ENCODE measurements at places on chromosomes 7 and 10.

GRCh38 chr7:83313931-83314330 lies 151.2 kb upstream of the PCLO start:
- no peak for DNase-seq

DNA sequence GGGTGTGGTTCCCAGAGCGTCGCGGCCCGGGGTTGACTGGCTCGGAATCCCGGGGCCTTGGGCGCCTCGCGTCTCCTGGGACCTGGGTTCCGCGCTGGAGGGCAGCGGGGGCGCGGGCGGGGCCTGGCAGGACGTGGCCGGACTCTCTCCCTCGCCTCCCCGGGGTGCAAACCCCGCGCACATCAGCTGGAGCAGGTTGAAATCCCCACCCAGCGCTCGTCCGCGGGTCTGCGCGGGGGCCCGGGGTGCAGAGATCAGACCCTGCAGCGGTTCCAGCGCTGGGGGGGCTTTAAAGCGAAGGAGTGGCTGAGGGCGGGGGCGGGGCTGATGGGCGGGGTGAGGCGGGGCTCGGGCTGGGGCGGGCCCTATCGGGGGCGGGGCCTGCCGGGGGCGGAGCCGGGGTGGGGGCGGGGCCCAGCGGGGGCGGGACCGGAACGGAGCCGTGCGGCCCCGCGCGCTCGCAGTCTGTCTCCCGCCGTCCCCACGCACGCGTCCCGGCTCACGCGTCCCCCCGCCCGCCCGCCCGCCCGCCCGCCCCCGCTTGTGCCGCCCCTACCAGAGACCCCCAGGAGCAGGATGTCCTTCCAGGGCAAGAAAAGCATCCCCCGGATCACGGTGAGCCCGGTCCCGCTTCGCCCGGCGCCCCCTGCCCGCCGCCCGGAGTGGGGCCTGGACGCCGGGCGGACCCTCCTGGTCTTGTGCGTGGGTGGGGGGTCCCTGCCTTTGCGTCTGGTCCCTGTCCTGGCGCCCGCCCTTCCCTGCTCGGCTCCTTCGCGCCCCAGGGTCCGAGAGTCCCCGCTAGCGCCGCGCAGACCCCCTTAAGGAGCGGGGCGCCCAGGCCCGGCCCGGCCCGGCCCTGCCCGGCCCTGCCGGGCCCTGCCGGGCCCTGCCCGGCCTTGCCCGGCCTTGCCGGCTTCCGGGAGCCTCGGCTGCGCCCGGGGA lies at the start of gene DPYSL4:
Gene DPYSL4 (plus strand): TSS at position 461 of the 942 bp plus-strand sequence. CDS start 116 bp downstream, at position 577.
- DNase-seq, result no peak

DNA sequence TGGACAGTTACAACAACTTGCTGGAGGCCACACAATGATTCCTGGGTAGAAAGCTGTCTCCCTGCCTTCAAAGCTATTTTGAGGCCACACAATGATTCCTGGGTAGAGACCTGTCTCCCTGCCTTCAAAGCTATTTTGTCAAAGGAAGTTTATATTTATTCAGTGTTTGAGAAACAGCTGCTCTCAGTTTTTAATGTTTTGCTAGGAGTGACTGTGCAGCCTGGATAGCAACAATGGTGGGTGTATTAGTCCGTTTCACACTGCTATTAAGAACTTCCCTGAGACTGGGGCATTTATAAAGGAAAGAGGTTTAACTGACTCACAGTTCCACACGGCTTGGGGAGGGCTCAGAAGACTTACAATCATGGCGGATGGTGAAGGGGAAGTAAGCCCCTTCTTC lies 3.9 kb upstream of the SGPL1 start:
- DNase-seq, result no peak

GRCh38 chr7:106858618-106859532 lies 6.2 kb upstream of the PIK3CG start:
- DNase-seq, result peak; percentile 7

DNA sequence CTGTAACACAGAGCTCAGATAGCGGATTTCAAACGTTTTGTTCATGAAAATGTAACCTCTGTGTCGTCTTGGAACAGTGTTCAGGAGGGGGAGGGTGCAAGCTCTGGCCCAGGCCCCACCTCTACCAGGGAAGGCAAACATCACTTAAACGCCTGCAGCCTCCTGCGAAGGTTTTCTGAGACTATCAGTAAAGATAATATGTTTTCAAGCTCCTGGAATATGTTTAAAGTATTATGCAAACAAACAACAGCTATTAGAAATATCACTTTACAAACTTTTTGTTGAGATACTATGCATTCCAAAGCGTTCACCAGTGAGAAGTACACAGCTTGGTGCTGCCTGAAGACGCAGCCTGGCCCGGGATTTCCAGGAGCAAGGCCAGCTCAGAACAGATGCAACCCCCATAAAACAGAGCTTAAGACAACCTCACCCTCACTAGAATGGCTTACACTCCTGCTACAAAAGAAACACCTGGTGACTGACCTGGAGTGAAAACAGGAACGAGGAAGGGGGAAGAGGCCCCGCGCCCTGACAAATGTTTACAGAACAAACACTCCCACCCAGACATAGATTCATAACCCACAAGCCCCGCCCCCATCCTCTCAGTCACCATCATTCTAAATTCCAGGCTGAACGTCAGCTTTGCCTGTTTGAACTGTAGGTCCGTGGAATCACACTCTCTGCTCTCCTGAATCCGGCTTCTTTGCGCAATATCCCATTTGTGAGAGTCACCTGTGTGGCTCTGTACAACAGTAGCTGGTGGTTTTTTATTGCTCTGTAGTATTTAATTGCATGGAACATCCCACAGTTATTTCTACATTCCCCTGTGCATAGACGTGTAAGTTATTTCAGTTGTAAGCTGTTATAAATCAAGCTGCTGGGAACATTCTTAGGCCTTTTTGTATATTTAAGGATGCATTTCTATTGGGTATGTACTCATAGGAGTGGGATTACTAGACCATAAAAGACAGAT lies 155.0 kb downstream of the PTPRN2 start:
- peak; percentile 77 for DNase-seq

- DNase-seq, result no peak
These were observed 15.4 kb upstream of the UCN3 start for GRCh38 chr10:5349362-5349761.

DNA sequence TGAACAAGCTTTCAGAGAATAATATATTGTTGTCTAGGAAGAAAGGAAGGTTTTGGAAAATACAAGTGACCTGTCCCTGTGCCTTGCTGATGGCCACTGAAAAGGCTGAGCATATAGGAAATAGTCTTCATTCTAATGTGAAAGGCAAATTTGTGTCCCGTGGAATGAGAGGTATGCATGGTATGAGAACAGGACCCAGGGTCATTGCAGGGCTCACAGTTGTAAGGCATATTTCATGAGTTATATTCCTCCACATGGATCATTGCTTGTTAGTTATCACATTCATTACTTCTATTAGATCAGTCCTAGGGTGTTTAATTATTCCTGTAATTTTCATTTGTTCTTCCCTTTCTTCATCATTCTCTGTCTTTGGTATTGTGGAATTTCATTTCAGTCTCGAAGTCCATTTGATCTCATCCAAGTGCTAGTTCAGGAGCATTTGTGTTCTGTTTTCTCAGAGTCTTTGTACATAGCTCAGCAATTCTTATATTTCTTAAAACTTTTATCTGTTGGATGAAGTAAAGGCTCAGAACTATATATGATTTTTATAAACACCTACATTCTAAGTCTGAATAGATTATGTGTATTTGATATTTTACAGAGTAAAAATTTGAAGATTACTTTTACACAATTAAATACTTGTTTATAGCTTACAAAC lies 39.4 kb upstream of the ARHGAP21 start:
- no peak for DNase-seq

DNA sequence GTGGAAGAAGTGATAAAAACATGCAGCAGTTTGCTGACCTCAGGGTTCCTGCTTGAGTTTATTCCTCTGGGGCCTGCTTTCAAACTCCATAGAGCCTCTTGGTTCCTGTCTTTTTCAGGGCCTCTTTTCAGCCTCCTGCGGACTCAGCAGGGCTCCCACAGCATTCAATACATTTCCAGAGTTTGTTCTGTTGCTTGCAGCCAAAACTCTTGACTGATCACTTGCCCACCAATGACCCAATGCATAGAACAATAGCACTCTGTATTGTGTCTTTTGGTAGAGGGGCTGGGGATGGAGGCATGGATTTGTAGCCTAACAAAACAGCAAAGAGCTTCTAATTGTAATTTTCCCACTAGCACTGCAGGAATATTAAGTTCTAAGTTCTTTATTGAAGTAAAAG lies 50.8 kb upstream of the CREB5 start:
- no peak for DNase-seq

DNA sequence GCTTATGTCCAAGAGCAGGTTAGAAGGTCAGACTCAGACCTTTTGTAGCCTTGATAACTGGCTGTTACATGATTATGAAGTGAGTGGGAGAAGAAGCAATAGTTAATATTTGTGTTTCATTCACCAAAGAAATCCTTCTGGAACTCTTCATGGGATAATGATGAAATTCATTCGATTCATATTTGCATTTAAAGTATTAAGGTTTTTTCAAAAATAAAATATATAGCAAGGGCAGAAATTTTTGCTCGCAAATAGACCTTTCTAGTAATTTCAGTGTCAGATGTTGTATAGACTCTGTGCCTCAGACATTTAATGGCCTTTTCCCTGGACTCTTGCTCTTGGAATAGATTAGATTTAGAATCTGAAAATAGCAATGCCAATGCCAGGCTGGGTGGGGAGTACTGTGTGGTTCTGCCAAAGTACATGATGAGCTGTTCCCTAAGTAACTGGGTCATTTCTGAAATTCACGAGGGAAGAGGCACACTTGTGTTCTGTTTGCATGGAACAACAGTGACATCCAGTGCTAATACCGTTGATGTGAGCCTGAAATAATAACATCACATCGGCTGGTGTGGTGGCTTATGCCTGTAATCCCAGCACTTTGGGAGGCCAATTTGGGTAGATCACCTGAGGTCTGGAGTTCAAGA lies 119.2 kb downstream of the MBL2 start:
- no peak for DNase-seq

- peak; percentile 78 for DNase-seq
These were observed 16.4 kb downstream of the ARL4A start for GRCh38 chr7:12703881-12704280.

- DNase-seq, result no peak
These were observed 955.6 kb downstream of the GATA3 start for GRCh38 chr10:9010093-9010492.

DNA sequence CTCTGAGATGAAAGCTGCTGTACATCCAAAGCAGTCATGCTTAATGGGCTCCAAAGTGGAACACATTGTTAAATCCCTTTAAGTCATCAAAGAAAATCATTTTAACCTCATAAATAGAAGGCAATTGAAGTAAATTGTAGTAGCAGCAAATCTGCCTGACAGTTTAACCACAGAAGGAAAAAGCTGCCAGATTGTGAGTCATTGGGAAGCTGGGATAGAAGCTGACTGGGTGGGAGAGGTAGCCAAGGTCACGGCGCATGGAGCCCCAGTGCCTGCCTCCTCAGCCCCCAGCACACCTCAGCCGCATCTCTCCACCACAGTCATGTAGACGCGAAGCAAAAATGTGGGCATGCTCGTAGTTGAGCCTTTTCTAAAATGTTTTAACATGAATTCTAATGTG lies 44.0 kb downstream of the TARP start:
- DNase-seq, result peak; percentile 71

GRCh38 chr10:3292636-3293035 lies 120.1 kb upstream of the PITRM1 start:
- peak; percentile 70 for DNase-seq

DNA sequence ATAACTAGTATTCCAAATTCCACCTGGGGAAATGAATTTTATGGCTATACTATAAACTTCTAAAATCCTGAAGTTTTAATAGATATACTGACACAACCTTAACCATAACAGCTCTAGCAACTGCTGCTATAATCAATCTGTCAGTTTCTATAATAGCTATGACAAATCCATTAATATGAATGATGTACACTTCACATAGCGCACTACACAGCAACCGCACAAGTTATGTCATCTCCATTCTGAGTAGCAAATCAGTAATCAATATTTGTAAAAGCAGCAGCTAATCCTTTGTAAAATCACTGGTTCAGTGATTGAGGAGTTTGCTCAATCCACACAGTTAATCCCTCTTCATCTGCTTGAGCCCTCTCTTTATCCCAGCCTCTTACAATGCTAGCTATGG lies 105.3 kb downstream of the SKAP2 start:
- DNase-seq, result no peak

DNA sequence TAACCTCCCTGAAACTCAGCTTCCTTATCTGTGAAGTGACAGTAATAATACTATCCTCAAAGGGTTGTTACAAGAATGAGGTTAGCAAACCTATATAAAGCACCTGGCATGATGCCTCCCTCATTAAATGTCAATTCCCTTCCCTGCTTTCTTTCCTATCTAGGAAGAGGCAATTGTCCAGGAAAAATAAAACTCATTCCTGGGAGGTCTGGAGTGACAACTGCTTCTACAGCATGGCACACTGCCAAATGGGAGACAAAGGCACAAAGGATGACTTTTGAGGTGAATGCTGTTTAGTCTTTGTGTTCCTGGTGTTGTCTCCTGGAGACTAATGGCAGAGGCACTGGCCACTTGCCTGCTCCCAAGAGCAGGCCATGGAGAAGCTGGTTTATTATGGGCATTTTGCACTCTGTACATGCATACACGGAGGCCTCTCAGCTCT lies 32.2 kb upstream of the PDE1C start:
- DNase-seq, result no peak

- no peak for DNase-seq
These were observed at the start of gene PRPS1L1 for GRCh38 chr7:18027628-18028027. Gene PRPS1L1, minus strand, starts transcription at chr7:18027846.

- DNase-seq, result no peak
These were observed 739 bp downstream of the MYPN start for GRCh38 chr10:68110027-68110426.

DNA sequence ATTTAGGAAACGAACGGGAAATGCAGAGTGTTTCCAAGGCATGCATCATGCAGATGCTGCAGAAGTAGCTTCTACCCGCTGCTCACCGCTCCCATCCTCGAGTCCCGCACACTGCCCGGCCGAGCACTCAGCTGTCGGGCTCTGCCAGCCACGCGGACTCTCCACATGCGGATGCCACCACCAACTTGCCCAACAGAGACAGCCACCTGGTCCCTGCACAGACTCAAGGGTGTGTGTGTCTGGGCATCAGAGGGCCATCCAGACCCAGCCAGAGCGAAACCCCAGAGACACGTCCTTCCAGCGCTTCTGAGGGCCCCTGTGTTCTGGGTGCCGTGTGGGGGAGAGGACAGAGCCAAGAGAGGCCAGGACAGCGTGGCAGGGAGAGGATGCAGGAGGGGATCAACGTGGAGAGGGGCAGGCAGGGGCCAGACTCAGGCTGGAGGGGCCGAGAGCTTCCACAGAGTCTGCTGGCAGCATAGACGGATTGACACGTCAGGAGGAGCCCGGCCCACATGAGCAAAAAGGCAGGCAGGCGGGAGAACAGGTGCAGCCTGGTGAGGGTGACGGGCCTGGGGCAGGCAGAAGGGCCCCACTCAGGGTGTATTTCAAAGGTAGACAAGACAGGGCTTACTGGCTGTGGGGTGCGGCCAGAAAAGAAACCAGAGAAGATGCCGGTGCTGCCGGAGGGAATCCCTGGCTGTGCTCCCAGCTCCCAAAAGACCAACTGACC lies 18.3 kb downstream of the GPER1 start:
- DNase-seq, result no peak

GRCh38 chr10:15558136-15558535 lies 161.6 kb downstream of the ITGA8 start:
- DNase-seq, result peak; percentile 80

DNA sequence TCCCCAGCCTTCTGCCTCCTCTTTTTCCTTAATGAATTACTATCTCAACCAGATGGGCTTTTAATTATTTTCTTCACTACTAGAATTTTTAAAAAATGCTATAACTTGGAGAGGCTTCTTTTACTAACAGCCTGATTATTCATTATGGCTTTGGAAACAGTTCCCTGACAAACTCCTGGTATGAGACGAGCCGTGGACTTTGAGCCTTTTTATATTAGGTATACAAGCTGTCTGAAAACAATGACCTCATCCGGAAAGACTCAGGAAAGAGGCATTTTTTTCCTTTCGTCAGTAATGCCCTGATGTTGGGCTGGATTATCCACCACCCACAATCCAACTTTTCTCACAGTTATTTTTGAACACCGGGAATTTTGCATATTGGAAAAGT lies 26.7 kb upstream of the ABLIM1 start:
- DNase-seq, result peak; percentile 58

All from fibroblast of mammary gland (primary cell).